Right ventricle myocardium superior (tissue), 1 donor: ENCODE measurements at places on chromosomes 2 and 18. TPM values are rescaled to one million over a fixed set of nuclear protein-coding genes. Genes with fewer than 3 reads are reported as not detected.

- DNase-seq, result no peak
Observed at GRCh38 chr2:191889931-191890330, 43.0 kb upstream of the CAVIN2 start.

- no peak for DNase-seq
Observed at GRCh38 chr2:229150317-229150716, 120.8 kb downstream of the PID1 start.

CTNNA2 gene
- total RNA-seq, result not detected

- no peak for DNase-seq
Observed at GRCh38 chr2:11517906-11518305, 15.9 kb upstream of the GREB1 start.

- DNase-seq, result peak; percentile 74
Observed at GRCh38 chr2:19648583-19648982, 253.2 kb downstream of the TTC32 start.

DNA sequence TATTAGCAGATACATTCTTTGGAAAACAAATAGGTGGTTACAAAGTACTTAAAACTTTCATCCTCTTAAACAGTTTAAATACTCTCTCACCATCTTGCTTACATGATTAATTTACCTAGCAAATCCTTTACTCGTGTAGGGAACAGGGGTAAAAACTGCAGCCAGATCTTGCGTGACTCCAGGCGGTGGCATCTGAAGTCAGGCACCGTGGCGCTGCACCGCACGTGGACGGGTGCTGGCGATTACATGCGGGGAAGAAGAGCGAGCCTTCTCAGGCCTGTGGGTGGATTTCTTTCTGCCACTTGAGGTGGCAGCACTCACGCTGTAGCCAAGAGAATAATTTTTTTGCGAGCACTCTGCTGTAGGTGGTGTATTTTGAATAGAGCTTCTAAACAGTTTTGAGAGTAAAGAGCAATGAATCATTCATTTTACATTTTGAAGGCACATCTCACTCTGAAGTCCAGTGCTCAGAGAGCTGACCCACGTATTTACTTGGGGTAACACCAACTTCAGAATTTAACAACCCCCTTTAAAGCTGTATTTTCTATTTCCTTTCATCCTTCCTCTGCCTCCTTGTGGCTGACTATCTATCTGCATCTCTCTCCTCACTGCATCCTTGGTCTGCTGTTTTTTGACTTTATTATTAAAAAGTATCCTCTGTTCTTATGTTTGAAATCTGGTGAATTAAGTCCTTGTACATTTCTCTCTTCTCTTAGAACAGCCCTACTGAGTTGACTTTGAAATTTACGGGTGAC, 68.9 kb downstream of the EPAS1 start:
- no peak for DNase-seq

- peak; percentile 43 for DNase-seq
Observed at GRCh38 chr2:9803023-9803805, 40.1 kb upstream of the TAF1B start.

DNA sequence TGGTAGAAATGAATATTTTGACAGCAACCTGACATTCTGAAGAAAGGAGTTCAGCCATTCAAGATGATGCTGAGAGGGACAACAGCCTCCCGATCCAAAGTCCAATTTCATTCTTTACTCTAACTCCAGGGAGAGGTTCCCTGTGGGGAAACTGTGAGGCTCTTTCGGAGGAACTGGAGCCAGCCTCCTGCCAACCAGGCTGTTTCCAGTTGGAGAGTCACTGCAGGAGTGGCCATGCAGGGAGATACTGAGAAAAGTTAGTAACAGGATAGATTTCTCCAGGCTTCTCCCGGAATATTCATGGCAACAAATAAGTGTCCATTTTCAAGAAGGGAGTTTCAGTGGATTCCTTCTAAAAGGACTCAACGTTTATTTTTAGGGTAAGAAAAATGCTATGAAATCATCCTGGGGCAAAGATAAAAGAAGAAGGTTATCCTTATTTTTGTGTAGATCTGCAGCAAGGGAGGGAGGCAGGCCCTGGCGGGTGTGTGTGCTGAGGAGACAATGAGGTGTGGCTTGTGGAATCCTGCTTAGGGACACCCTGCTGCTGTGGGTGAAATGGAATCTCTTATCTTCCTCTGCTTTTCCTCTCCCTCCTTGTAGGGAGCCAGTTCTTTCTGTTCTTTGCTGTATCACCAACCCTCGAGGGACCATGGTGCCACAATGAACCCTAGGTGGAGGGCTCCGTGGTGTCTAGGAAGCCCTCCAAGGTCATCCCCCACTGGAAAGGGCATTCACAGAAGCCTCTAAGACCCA, 18.1 kb downstream of the KLHL14 start:
- no peak for DNase-seq

DNA sequence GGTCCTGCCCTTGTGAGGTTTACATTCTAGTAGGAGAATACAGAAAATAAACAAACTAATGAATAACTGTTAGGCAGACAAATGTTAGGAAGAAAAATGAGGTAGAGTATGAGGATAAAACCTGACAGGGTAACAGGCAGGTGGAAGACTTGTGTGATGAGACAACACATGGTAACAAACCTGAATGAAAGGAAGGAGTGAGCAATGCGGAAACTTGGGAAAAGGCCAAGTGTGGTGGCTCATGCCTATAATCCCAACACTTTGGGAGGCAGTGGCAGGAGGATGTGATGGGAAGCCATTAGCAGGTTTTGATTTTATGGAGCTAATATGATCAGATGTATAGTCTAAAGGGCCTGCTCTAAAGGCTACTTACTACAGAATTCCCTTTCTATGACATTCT, 74.2 kb downstream of the INO80D start:
- no peak for DNase-seq

- DNase-seq, result no peak
Observed at GRCh38 chr2:72579591-72580180, 246.1 kb downstream of the EXOC6B start.

DNA sequence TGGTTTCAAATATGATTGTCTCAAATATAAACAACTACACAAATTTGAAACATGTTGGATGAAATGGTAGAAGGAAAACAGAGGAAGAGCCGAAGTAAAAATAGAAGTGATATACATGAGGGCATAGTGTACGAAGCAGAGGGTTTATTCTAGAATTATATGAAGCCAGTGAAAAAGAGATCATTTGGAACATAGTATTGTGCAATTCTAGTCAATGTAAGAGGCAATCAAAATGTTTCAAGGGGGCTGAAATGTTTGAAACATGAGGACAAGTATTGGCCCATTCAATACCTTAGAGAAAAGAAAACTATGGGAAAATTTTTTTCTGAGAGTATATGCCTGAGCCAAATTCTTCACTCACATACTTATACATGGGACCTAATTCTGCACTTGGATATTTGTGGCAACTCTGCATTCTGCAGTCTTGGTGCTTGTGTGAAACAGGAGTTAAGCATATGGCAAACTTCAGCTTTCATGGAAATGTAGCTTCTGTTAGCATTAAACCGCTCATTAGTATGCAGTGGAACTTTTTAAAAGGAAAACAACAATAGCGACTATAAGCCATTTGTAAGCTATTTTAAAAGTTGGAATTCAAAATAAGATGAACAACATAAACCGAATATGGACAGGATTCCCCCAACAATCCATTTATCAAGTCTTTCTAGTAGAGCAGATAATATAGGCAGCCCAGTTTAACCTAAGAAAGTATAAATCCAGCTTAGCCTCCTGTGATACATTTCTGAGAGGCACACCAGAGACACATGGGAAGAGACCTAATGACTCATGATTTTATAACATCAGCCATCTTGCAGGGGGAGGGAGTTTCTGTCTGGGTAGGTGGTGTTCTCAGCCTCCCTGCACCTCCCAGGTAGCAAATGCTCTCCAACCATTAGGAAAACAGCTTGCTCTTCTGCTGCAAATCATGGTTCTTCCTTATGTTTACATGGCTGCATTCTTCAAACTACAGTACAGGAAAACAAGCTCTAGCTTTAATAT, 197.8 kb downstream of the PAX3 start:
- DNase-seq, result no peak

COX7A2L gene
- total RNA-seq, result 90.1 TPM

DNA sequence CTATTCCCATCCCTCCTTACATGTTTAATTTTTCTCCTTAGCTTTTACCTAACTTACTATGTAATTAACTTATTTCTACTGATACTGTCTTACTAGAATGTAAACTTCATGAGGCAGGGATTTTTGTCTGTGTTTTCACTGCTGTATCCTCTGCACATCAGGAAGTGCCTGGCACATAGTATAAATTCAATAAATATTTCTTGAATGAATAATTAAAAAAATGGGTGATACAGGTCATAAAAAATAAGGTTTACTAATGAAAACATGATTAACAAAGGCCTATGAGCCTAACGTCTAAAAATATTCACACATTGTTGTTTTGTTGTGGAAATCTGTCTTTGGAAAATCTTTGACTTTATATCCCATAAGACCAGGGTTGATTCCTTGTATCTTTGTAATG, 4.5 kb downstream of the RBKS start:
- no peak for DNase-seq

DNA sequence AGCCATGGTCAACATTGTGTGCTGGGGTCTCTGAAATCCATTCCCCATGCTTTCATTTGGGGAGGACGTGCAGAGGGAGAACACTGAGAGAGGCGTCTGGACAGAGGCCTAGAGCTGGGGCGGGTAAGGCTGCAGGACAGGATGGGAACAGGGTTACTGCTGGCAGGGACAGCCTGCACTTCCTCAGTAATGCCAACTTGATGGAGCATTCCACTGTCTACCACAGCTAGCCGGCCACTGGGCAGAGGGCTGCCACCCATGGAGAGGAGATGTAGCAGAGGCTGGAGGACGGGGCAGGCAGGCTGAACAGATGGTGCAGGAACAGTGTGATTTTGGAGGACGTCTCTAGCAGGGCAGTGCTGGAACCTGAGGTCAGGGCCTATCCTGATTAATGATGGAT, 29.3 kb downstream of the MRPL33 start:
- DNase-seq, result peak; percentile 46
